ENCODE measurements at places on chromosomes 3 and 15. TPM values are rescaled to one million over a fixed set of nuclear protein-coding genes. Genes with fewer than 3 reads are reported as not detected.

DNA sequence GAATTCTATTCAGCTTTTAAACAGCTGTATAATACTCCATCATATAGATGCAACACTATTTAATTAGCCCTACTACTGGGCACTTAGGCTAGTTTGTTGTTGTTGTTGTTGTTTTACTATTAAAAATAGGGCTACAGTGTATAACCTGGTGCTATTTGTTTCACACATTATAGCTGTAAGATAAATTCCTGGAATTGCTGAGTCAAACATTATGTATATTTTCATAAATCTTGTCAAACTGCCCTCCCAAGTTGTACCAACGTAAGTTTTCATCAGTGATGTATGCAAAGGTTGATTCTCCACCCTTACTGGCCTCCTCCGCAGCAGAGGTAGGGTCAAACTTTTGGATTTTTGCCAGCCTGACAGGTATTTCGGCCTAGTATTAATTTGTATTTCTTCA is 3.8 kb upstream of the CEMIP start:
- H3K4me3 ChIP-seq: no peak overlapping the region
- H3K4me1 ChIP-seq: no peaks in the 10 kb centered on the region
- no peak for DNase-seq
- no peaks in the 10 kb centered on the region for H3K27me3 ChIP-seq
- no peaks in the 10 kb centered on the region for H3K36me3 ChIP-seq
- no peak overlapping the region for H3K27ac ChIP-seq

MORC1 gene
- not detected for polyA plus RNA-seq

DNA sequence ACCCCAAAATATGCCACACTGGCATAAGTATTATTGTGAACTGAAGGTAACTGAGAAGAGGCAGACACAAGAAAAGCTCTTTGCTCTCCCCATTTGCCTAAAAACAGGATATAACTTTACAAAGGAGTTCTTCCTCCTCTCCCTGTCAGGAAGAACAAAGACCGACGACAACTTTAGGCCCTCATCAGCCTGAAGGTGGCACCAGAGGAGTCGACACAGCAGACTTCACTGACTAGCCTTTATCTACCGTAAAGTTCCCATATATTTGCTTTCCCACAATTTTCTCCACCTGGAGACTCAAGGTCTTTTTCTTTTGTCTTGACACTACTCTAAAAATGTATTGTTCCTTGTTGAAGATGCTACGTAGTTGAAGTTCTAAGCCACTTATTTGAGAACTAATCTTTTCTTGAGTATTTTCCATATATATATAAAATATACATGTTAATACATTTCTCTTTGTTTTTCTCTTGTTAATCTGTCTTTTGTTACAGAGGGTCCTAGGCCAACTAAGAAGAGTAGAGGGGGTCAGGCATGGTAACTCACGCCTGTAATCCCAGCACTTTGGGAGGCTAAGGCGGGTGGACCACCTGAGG is 16.2 kb upstream of the XIRP1 start:
- no peaks in the 10 kb centered on the region for H3K27me3 ChIP-seq
- no peaks in the 10 kb centered on the region for H3K4me1 ChIP-seq
- no peak overlapping the region for H3K27ac ChIP-seq
- no peak overlapping the region for H3K4me3 ChIP-seq
- peak; percentile 60 for DNase-seq

ANKRD63 gene
- not detected for polyA plus RNA-seq

DNA sequence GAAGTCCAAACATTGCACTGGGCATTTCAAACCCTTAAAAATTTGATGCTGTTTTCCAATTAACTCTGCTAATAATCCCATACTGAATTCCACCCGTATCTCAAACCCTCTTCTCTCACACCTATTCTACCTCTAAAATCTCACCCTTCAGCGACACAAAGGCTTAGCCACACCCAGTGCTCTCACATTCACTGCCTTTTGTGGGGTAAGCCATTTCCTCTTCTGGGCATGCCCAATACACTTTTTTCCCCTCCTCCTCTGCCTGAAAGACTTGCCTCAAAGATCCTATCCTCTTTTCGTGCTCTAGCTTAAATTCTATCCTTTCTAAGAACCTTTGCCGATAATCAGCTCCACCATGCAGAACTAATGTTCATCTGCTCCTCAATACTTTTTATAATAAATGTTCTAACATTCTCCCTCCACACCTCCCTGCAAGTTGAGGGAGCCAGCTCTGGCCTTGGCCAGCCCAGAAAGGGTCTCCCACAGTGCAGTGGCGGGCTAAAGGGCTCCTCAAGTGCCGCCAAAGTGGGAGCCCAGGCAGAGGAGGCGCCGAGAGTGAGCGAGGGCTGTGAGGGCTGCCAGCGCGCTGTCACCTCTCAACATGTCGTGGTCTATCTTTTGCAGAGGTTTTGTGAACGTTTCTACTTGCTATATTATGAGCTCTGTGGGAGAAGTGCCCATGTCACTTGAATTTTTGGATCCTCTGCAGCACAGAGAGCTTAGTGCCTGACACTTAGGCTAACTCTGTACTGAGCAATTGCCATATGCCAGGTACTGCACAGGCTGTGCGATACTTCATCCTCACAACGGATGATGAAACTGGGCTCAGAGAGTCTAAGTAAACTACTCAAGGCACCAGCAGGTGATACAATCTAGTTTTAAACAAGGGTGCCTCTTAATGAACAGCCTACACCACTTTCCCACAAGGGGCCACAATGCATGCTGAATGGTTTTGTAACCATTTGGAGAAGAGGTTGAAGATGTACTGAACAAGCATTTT is 53.6 kb upstream of the BCL6 start:
- H3K36me3 ChIP-seq: no peaks in the 10 kb centered on the region
- H3K4me1 ChIP-seq: no peaks in the 10 kb centered on the region
- no peak overlapping the region for H3K4me3 ChIP-seq
- no peaks in the 10 kb centered on the region for H3K27me3 ChIP-seq
- no peak for DNase-seq
- no peak overlapping the region for H3K27ac ChIP-seq

DNA sequence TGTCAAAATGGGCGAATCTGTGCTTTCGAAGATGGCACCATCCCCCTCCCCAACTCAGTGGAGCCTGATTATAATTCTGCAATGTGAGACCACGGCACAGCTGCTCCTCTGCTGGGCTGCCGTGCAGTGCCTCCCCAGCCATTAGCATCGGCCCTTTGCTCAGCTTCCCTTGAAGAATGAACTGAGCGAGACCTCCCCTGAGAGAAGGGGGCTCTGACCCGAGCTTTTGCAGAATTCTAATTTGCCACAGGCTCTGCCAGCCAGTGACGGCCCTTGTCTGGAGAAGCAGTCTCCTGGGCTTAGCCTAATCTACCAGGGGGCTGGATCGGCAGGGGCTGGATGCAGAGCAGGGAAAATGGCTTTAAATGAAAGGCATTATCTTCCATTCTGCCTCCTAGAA is 57.2 kb downstream of the GLDN start:
- no peaks in the 10 kb centered on the region for H3K36me3 ChIP-seq
- no peak overlapping the region for H3K4me3 ChIP-seq
- H3K27me3 ChIP-seq: no peaks in the 10 kb centered on the region

DNA sequence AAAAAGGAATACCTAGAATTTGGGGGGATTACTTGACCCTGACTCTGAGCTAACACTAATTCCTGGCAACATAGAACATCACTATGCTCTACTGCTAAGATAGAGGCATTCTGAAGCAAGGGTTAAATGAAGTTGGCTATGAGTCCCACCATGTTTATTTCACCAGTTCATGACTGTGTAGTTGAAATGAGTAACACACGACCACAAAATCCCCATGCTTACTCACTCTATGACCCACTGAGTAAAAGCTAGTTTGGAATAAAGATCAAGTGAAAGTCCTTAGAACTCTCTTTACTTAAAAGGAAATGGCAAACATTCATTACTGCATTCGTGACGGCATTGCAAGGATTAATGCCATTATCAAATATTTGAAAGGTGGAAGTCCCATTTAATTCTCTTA is 47.4 kb downstream of the MRPL46 start:
- no peak overlapping the region for H3K4me3 ChIP-seq
- H3K27me3 ChIP-seq: no peaks in the 10 kb centered on the region
- DNase-seq: no peak
- no peaks in the 10 kb centered on the region for H3K36me3 ChIP-seq
- H3K4me1 ChIP-seq: no peaks in the 10 kb centered on the region

BOC gene
- polyA plus RNA-seq: 3.2 TPM

DNA sequence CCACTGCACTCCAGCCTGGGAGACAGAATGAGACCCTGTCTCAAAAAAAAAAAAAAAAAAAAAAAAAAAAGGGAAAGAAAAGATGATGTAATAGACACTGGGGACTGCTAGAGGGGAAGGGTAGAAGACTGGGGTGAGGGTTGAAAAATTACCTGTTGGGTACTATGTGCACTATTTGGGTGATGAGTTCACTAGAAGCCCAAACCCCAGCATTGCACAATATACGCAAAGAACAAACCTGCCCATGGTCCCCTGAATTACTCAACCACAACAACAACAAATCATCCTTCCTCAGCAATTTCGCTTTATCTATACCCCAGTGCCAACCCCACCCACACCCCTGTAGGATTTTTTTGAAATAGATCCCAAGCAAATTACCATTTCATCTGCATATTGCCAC is 13.5 kb downstream of the NIPA1 start:
- DNase-seq: no peak
- H3K27ac ChIP-seq: no peak overlapping the region
- H3K36me3 ChIP-seq: no peaks in the 10 kb centered on the region
- H3K4me1 ChIP-seq: no peaks in the 10 kb centered on the region
- no peaks in the 10 kb centered on the region for H3K27me3 ChIP-seq

GRAMD1C gene
- 4.4 TPM for polyA plus RNA-seq
